CD8-positive, alpha-beta T cell (primary cell): ENCODE measurements at places on chromosomes 16 and 17. TPM values are rescaled to one million over a fixed set of nuclear protein-coding genes. Genes with fewer than 3 reads are reported as not detected.

- no peak for DNase-seq
These were observed 13.5 kb downstream of the ADORA2B start for GRCh38 chr17:15958484-15958854.

- DNase-seq, result no peak
These were observed 157.1 kb downstream of the KATNIP start for GRCh38 chr16:27706866-27707685.

DNA sequence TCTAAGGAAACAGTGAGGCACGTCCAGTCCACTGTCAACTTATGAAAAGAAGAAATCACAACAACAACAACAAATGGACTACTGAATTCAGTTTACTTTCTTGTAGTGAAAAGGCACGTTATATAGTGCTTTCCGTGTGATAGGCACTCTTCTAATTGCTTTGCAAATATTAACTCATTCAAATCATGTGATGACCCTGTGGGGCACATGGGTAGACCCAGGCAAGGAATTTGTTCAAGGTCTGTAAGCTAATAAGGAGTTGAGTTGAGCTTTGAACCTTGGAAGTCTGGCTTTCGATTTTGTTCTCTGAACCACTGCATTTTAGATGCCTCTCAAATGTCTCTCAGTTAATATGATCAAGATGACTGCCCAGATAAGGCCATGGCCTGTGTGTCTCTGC is 295.1 kb upstream of the RBFOX1 start:
- DNase-seq, result no peak

Gene SHISA9
- 0.05 TPM for total RNA-seq
